Stimulated activated CD4-positive, alpha-beta T cell treated with anti-CD3 and anti-CD28 coated beads, Interleukin-4, amount 100 ng/mL, for 1 hour (primary cell): ENCODE measurements at places on chromosomes 1 and 21.

- no peak for DNase-seq
Measured at GRCh38 chr1:94989911-94990473, 63.1 kb upstream of the CNN3 start.

DNA sequence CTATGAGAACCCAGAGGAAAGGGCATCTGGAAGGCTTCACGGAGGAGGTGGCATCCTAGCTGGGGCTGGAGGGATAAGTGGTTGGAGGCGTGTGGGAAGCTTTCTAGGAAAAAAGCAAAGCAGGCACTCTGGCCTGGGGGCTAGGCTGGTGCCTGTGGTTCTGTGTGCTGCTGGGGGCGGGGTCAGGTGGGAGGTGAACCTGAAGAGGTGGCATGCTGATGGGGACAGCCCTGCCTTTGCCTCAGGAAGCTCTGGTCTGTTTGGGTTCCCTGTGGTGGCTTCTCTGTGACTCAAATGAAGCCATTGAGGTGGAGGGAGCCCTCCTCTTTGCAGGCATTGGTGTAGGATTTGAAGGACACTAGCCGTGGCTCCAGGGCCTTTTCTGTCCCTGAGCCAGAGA is 221.6 kb upstream of the POU3F1 start:
- DNase-seq: no peak

DNA sequence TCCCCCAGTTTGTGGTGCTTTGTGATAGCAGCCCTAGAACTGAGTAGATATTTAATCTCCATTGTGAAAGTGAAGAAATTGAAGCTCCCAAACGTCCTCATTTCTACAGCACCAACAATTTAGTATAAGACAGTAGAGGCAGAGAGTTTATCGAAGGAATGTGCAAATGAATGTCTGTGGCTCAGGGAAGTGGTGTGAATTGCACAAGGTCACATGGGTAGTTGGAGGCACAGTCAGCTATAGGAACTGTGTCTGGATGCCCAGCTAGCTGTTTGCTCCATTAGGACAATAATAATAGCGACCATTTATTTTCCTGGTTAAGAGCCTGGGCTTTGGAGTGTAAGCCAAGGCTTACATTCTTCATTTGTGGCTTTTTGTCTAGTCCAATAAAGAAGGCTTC is 144.4 kb upstream of the USP24 start:
- DNase-seq: no peak

DNA sequence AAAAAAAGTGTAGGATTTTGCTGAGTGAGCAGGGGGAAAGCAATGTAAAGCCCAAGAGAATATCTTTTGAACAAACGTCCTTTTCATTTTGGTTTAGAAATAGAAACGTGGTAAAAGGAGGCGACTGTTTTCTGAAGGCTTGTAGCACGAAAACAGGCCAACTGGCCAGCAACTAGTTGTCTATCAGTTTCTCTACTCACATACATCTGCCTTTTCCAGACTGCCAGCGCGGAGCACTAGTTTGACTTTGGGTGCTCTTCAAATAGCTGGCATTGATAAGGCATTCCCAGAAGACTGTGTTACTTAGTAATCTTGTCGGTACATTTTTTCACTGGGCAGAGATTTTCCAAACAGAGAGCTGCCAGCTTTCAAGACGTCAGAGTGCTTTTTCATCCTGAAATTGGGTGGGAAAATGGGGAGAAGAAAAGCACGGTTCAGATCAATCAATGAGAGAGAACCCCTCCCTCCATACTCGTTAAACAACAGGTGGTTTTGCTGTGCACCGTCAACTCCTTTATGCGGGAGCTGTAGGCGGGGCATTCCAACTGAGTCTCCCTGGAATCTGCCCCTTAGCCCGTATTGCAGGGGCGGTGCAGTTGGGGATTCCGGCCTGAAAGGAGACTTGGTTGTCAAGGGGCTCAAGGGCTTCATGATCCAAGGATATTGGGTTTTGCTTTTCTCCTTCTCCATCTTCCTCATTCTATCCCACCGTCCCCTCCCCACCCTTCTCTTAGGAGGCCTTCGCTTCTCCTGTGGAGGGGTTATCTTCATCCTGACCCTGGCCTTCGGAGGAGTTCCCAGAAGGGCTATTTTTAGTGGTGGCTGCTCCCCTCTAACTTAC is 884 bp upstream of the LRRC8C start:
- DNase-seq: no peak

GRCh38 chr1:209646558-209646957 is 5.7 kb downstream of the LAMB3 start:
- no peak for DNase-seq

DNA sequence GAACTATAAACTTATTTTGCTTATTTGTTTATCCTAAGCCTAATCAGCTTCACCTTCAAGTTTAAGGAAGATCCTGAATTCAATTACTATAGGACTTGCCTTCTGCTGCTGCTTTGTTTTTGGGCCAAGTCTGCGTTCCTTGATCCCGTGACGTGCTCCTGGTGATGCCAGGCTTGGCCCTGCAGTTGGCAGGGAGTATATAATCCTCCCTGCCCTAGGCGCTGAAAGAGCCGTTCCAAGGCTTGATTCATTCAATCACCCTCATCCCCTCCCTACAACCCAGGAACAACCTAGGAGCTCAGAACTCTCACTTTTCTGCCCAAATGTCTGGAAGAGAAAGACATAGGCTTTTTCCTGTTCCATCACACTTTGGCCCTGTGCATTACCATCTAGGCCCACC is 12.4 kb upstream of the LRRN2 start:
- DNase-seq: no peak

DNA sequence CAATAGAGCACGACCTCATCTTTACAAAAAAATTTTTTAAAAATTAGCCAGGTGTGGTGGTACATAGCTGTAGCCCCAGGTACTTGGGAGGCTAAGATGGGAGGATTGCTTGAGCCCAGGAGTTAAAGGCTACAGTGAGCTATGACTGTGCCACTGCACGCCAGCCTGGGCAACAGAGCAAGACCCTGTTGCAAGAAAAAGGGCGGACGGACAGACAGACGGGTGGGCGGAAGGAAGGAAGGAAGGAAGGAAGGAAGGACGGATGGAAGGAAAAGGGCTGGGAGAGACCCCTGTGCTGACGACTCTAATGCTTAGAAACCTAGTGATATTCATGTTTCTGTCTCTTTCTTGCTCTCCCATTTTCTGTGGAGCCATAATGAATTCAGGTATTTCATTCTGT is 14.4 kb downstream of the PI4KB start:
- no peak for DNase-seq

- no peak for DNase-seq
Measured at GRCh38 chr1:980602-981395, 1.1 kb downstream of the PERM1 start.

DNA sequence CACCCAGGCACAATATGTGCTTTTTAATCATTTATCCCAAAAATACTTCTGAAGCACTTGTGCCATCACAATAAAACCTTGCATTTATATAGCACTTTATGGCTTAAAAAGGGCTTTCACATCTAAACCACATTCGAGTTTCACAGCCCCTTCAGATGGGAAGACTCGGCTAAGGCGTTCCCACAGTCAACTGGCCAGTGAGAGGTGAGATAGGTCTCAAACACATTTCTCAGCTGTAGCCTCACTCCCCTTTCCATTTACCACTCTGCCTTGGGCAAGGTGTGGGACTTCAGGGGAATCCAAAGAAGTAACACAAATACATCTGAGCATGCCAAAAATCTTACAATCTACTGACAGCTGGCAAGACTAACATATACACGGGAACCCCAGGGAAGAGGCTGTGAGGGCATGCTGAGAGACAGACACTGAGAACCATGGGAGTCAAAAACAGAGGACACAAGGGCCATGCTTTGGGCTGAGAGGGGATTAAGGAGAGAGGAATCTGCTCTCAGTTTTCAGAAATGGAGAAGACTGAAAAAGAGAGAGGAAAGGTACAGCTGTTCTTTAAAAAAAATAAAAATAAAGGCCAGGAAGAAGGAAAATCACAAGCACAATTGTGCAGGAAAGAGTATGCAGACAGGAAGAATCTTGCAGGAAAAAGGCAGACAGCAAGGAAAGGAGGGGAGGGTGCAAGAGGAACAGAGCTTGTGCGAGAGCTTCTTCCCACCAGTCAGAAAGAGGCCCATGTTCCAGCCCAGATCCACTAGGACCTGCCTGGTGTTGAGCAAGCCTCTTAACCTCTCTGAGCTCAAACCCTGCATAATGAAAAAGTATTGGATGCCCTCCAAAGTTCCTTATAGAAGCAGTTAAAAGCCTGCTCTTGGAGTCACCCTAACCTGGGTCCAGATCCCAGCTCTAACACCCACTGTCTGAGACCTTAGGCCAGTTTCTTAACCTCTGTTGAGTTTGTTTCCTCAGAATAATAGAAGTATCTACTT is 73.5 kb downstream of the JAK1 start:
- DNase-seq: no peak

- DNase-seq: no peak
Measured at GRCh38 chr1:26546375-26546774, 16.8 kb downstream of the RPS6KA1 start.

DNA sequence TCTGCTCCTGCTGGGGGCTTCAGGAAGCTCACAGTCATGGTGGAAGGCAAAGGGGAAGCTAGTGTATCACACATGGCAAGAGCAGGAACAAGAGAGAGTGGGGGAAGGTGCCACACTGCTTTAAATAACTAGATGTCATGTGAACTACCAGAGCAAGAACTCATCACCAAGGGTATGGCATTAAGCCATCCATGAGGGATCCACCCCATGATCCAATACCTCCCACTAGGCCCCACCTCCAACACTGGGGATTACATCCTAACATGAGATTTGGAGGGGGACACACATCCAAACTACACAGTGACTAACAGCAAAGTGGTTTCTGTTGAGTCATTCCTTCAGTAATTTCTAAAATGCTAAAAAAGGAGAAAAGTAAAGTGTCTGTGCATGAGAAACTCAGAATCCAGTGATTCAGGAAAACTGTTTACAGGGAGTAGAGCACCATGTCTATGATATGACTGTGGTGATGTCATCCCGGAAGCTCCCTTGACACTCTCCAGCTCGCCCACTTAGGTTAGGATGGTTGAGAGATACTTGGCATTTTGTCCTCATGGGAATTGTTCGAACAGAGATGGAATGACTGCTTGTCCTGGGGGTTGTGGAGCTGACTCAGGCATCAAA is 50.3 kb downstream of the CHD1L start:
- DNase-seq: no peak

GRCh38 chr21:42678618-42679295 is 25.3 kb downstream of the PDE9A start:
- no peak for DNase-seq

DNA sequence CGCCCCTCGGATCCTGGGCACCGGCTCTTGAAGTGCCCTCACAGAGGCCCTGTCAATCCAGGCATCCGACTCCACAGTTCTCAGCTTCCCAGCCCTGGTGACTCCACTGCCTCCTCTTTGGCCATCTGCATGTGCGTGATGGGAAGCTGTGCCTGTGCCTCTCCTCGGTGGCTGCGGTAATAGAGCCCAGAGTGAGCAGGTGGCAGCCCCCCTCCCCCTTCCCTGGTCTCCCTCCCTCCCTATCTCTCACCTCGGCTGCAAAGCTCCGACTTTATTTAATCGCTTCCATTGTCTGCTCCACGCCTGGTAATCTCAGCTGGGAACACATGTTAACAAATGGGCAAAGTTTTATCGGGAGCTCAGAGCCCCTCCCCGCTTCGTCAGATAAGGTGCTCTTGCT is 91.9 kb downstream of the IGSF21 start:
- DNase-seq: no peak

DNA sequence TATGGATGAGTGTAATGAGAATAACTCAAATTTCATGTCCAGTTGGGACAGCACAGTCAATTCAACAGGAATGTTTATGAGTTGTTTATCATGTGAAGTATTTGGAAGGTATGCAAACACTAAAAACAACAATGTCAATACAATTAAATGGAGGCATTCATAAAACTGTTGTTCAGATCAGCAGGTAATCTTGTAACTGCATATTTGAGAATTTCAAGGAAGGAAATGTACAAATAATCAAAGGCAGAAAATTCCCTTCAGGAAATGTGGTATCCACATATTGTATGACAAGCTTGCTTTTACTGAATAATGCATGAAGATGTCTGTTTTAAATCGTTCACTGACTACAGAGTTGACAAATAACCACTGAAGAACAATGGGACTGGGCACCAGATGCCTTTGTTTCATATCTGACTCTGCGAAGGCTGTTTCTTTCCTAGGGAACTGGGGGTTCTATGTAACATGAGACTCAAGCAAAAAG is 198.3 kb downstream of the LTN1 start:
- DNase-seq: no peak

- no peak for DNase-seq
Measured at GRCh38 chr1:176111835-176112234, 95.3 kb downstream of the COP1 start.

GRCh38 chr1:213330281-213330680 is 279.2 kb downstream of the RPS6KC1 start:
- no peak for DNase-seq

DNA sequence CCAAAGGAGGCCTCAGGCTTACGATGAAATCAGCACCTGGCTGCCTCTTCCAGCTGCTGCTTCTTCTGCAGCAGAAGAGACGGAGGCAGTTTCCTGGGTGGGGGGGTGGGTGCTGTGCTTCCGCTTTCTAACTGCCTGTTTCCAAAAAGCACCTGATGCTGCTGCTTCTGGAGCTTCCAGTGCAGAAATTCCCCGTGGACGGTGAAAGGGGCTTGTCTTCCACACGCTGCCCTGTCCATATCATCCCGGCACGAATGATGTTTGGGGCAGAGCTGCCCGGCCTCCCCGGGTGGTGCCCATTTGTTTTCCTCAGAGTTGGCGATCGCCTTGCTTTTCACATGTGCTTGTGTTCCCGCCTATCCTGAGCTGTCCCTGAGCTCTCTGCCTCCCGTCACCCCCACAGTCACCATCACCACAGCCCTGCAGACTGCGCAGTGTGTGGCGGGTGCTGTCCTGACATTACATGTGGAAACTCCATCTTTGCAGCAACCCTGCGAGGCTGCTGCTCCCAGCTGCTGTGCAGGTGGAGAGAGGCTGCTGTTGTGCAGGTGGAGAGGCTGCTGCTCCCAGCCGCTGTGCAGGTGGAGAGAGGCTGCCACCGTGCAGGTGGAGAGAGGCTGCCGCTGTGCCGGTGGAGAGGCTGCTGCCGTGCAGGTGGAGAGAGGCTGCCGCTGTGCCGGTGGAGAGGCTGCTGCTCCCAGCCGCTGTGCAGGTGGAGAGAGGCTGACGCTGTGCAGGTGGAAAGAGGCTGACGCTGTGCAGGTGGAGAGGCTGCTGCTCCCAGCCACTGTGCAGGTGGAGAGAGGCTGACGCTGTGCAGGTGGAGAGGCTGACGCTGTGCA is 1.8 kb downstream of the TTLL10 start:
- no peak for DNase-seq

DNA sequence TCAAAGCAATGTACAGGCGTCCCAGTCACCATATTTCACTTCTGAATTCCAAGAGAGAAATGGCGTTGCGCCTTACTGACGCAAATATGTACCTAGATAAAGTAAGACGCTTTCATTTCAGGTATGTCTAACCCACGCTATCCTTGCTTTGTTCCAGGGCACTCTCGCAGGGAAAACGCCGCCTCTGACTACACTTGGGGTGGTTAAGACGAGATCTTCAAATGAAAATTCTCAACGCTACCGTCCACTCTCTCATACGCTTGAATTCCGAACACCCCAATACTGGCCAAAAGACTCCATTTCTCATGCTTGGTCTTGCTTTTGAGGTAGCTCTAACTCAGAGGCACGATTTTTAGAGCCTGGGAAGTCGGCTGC is 736 bp upstream of the ZMPSTE24 start:
- no peak for DNase-seq
